ENCODE measurements at places on chromosomes 5 and 9.
A peak's percentile ranks its signal among the peaks of the same experiment; 100 is the strongest.

GRCh38 chr9:98745470-98745869, 36.7 kb upstream of the GABBR2 start:
- DNase-seq, result no peak

- DNase-seq, result no peak
Measured at GRCh38 chr9:124512806-124513204, 5.6 kb upstream of the NR5A1 start.

DNA sequence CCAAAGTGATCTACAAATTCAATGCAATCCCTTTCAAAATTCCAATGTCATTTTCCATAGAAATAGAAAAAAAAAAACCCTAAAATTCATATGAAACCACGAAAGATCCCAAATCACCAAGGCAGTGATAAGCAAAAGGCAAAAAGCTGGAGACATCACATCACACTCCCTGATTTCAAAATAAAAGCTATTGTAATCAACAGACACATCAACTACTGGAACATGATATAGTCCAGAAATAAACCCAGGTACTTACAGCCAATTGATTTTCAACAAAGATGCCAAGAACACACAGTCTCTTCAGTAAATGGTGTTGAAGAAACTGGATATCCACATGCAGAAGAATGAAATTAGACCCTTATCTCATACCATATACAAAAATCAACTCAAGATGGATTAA, 224.0 kb downstream of the WDR70 start:
- DNase-seq, result no peak

- DNase-seq, result no peak
Measured at GRCh38 chr5:135631391-135631790, 52.6 kb upstream of the CXCL14 start.

DNA sequence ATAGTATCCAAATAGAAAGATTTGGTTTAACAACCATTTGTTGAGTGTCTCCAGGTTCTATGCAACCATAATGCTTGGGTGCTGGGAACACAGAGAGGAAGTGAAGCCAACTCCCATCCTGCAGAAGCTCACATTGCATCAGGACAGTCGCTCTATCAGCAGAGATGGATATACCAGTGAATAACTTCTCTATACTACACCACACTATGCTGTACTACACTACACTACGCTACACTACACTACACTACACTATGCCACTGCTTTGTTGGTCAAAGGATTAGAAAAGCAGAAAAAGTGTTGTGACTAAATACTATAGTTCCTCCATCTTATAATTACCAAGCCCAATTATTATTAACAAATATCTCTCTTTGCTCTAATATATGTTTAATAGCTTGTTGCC, 89.2 kb upstream of the PRRC1 start:
- no peak for DNase-seq

- no peak for DNase-seq
Measured at GRCh38 chr5:168014433-168015123, 276.9 kb upstream of the WWC1 start.

DNA sequence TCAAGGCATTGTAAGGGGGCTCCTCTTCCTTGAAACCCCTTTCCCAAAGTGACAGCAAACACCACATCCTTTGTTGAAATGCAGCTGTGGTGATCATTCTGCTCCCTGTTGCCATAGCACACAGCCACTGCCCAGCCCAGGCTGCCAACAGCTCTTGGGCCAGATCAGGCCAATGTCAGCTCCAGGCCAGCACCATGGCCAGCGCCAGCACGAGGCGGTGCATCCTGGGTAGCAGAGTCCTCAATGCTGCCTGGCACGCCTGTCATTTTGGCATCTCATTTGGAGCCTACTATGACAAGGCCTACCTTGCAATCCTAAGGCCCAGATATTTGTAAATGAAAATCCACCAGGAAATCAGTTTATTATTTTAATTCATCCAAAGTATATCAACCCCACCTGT, 390.6 kb downstream of the DNAH5 start:
- no peak for DNase-seq

DNA sequence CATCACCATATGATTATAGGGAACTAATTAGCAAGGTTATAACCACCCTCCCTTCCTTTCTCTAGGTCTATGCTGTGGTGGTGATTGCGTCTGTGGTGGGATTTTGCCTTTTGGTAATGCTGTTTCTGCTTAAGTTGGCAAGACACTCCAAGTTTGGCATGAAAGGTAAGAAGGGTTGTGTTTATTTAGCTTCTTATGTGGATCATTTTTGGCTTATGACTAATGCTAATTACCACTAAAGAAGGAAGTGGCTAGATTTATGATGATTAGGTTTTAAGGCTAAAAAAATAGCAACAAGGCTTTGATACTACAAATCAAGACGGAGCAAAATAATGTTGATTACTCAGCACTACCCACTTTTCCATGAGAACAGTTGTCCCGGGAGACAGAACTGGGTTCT, 82.4 kb downstream of the NTRK2 start:
- DNase-seq, result no peak

- DNase-seq, result no peak
Measured at GRCh38 chr5:176803943-176804498, 6.3 kb upstream of the UNC5A start.

- DNase-seq, result no peak
Measured at GRCh38 chr9:121987314-121987713, 105.8 kb downstream of the TTLL11 start.

DNA sequence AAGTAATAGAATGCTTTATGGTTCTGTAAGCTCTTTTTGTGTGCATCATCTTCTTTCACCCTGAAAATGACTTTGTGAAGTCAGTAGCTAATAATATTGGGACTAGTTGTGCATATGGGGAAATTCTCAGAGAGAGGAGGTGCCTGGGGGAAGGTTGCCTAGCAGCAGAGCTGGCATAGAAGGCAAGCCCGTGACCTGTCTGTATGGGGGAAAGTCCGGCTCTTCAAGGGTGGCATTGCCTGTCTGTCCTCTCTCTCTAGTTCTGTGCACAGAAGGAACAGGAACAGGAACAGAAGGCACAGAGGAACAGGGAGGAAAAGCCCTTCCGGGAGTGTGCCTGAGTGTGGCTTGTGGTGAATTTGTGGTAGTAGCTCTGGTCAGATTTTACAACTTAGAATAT, 33.1 kb downstream of the SH3GL2 start:
- no peak for DNase-seq

- no peak for DNase-seq
Measured at GRCh38 chr5:175118700-175119309, 325.2 kb downstream of the DRD1 start.

DNA sequence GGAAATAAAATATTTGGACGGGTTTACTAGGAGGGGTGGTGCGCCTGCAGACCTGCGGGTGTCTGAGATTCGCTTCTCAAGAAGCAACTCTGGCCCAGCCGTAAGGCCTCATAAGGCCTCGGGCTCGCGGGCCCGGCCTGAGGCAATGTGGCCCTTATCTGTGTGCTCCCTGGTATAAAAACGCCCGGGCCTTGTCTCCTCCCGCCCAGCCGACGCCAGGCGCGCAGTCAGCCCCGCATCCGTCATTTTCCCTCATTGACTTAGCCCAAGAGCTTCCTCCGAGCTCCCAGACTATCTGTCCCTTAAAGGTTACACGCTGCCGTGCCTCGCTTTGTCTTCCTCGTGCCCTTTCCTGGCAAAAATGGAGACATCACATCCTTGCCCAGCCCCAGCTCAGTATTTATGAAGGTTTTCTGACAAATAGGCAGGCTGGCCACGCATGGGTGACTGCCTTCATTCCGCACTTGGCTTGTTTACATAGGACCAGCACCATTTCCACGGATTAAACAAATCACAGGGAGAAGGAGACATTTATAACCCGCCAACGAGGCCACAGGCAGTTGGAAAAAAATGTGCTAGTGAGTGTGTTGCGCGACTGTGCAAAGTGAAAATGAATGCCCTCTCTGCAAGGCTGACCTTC, 74.5 kb upstream of the TBCA start:
- DNase-seq, result no peak

GRCh38 chr5:157362012-157362411, 96.1 kb downstream of the CYFIP2 start:
- peak; percentile 57 for DNase-seq

DNA sequence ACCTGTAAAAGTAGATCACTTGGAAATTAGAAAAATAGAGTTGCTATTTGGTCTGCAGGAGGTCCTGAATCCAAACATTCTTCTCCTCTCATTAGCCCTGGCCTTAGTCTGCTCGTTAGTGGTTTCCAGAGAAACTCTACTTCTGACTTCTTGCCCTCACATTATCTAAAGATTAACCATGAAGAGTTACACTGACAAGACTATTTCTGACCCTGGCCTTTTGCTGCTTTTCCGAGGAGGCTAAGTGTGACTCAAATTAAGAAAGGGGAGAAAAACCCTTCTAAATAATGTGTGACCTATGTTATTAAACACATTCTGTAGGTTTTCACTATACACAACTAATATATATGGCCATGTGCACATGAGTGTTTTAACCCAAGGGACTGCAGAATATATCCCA, 302.4 kb downstream of the RAB3C start:
- no peak for DNase-seq

DNA sequence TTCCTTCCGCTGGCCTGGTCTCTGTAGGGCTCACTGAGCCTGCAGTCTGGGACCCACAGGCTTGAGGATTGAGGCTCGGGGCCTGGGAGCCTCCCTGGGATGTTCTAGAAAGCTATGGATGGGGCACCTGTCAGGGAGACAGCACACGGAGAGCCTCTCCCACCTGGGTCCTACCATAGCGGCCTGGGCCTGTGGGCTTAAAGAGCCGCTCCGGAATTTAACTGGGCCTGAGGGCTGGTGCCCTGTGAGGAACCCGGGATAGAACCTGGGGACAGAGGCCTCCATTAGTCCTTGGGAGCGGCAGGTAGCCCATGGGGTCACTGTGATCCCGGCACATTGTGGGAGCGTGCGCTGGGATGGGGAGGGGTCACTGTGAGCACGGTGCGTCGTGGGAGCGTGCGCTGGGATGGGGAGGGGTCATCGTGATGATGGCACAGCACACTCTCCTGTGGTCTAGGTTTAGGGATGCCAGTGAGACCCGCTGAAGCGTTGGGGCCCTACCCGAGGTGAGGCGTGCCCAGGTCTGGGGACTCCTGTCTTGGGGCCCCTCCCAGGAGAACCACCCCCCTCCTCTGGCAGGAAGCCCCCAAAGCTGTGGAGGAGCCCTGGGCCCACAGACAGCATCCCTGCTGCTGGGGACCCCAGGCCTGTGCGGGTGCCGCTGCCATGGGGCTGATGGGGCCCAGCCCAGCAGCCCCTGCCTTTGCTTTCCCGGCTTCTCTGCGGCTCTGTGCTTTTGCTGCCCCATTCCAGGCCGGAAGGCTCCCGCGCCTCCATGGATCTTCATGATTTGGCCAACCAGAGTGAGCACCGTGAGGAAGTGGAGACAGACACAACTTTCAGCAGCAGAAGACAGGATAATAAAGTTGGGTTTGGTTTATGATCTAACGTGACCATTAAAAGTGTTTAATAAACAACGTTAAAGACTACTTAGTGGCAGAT, 3.4 kb upstream of the CEP72 start:
- DNase-seq, result no peak

Data from pulmonary artery endothelial cell (primary cell).